ENCODE measurements at places on chromosomes 1 and 21.

DNA sequence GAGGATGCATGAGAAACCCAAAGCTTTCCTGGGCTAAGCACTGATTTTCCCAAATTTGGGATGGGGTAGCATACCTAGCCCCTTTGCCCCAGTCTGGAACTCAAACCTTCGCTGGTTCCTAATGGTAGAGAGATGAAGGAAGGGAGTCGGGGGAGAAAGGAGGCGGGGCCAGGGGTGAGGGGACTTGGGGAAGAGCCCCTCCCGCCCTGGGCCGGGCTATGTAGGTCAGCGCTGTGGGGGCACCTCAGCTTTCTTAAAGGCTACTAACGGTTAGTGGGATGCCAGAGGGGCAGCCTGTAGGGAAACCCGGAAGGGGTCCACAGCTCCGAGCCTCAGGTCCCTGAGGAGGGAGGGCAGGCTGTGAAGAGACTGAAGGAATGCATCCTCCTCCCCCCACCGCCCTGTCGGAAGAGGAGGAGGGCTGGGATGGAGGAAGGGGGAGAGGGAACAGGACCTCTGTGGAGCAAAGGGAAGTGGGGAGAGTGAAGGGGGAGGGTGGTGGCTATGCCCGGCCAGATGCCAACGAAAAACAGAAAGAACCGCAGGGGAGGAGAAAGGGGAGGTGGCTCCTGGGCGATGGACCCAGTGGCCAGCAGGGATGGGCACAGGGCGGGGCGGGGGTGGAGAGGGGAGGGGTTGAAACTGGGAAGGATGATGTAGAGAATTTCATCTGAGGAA lies 1.3 kb downstream of the CADM3 start:
- no peak for DNase-seq

DNA sequence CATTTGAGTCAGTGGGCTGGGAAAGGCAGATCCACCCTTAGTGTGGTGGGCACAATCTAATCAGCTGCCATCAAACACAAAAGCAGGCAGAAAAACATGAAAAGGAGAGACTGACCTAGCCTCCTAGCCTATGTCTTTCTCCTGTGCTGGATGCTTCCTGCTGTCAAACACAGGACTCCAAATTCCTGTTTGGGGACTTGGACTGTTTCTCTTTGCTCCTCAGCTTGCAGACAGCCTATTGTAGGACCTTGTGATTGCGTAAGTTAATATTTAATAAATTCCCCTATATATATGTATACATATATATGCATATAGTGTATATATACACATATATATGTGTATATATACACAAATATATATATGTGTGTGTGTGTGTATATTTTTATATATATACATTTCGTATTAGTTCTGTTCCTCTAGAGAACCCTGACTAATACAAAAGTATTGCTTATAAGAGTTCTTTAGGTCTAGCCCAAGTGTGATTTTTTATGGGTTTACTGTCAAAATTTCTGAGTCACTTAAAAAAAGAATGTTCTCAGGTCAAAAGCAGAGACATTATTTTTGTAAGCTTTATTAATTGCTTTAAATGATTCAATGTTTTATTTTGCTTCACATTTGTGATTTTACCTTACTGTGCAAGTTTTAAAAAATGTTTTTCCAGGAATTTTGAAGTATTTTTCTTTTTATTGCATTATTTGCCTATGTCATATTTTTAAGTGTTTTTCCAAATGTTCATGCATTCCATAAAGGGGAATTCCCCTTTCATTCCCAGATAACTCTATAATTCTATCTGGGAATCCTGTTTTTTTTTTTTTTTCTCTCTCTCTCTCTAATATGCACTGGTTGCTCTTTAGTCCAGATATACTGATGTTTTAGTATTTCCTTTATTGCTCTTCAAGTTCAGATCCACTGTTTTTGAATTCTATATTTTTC lies 92.1 kb upstream of the ADAMTS5 start:
- no peak for DNase-seq

DNA sequence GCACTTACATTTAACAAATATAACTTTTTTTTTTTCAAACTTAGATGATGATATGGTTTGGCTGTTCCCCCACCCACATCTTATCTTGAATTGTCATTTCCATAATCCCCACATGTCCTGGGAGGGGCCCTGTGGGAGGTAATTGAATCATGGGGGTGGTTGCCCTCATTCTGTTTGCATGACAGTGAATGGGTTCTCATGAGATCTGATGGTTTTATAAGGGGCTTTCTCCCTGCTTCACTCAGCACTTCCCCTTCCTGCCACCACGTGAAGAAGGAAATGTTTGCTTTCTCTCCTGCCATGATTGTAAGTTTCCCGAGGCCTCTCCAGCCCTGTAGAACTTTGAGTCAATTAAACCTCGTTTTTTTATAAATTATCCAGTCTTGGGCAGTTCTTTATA lies 432.6 kb downstream of the AMY1C start:
- DNase-seq = no peak

- DNase-seq = no peak
These were observed 34.9 kb downstream of the ELK4 start for GRCh38 chr1:205596876-205597275.

- no peak for DNase-seq
These were observed 29.4 kb downstream of the VAV3 start for GRCh38 chr1:107935396-107936064.

DNA sequence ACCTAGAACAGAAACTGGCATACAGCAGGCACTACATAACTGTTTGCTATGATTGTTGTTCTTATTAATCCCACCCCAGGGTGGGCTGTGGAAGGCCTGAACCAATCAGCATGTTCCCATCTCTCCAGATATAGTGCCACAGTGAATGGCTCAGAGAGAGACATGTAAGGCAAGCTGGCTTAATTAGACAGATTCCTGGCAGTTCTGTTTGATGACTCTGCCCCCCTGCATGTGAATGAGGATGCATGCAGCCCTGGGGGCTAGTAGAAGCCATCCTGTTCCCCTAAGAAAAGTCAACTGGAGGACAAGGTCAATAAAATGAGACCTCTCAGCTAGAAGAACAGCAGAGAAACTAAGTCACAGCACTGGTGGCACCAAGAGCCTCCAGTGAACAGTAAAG lies 130.3 kb downstream of the GLIS1 start:
- DNase-seq = no peak

DNA sequence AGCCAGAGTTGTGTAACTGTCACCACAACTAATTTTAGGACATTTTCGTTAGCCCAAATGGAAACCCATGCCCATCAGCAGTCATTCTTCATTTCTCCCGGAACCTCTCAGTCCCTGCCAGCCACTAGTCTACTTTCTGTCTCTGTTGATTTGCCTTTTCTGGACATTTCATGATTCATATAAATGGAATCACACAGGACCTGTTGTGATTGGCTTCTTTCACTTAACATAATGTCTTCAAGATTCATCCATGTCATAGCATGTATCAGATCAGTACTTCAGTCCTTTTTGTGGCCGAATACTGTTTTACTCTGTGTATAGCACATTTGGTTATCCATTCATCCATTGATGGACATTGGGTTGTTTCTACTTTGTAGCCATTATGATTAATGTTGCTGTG lies 7.1 kb downstream of the SLC66A1 start:
- no peak for DNase-seq

DNA sequence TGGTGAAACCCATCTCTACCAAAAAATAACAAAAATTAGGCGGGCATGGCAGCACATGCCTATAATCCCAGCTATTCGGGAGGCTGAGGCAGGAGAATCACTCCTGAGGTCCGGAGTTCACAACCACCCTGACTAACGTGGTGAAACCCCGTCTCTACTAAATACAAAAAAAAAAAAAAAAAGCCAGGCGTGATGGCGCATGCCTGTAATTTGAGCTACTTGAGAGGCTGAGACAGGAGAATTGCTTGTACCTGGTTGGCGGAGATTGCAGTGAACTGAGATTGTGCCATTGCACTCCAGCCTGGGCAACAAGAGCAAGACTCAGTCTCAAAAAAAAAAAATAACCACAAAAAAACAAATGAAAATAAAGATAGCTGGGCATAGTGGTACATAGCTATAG lies 42.3 kb downstream of the CC2D1B start:
- DNase-seq = no peak

DNA sequence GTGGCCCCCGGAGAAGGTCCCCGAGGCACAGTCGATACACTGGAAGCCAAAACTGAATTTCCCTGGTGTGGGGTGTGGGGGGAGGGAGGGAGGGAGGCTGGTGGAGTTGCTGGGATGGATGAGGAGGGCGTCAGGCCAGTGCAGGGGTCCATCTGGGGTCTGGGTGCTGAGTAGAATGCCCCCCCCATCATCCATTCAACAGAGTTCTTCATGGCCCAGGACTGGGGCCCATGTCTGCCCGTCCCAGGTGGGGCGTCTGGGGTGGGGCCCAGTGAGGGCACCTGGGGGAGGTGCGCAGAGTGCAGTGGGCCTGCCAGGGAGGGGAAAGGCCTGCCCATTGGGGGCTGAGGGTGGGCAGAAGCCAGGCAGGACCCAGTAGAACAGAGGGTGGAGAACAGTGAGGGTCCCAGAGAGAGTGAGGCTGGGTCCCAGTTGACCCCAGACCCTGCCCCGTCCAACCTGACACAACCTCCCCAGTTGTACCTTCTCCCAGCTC lies 1.9 kb downstream of the TNFRSF18 start:
- no peak for DNase-seq

DNA sequence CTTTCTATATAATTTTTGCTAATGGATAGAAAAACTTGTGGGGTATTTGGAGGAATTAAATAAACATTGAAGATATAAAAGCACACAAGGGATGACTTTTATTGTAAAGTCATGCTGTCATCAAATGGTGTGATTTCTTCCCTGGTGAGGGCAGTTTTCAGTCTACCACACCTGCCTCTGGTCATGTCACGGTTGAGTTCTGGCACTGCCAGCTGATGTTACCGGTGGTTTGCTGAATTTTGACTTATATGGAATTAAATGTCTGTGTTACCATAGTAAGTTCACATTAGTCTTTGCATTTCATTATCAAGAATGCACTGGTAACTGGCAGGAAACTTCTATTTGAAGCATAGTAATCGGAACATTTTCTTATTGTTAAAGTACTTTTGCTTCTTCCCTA lies 13.4 kb downstream of the S1PR1 start:
- no peak for DNase-seq

DNA sequence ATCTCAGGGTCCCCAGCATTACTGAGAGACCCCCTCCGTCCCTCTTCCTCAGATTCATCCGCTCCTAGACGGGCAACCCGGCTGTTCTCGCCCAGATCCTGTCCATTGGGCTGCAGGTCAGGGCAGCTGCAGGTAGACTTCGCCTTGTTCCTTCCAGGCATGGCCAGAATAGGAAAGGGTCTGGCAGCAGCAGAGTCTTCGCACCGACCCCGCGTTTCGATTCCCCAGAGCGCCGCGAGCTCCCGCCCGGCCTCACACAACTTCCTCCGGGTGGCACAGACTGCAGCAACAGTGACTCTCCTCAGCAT lies 265 bp downstream of the NRDC start:
- no peak for DNase-seq

- DNase-seq = no peak
These were observed 2.5 kb downstream of the TGFBR3 start for GRCh38 chr1:91883470-91883869.

DNA sequence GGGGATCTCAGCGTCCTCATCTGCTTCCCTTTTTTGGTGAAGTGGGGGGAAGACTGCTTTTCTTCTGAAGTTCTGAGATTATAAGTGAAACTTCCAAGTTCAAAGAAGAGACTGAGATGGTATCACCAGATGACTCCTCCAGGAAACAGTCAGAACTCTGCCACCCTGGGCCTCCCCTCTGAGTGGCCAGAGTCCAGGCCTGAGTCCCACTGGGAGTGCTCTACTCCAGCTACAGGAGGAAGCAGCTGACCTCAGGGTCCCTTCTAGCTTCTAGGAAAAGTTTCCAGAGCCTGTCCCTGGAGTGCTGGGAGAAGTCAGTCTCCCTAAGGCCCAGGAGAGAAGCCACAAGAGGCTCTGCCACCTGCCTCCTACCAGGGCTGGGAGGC lies 104.7 kb downstream of the CASZ1 start:
- DNase-seq = no peak

- no peak for DNase-seq
These were observed 12.4 kb downstream of the HYI start for GRCh38 chr1:43441166-43441893.

GRCh38 chr1:219476716-219477115 lies 136.2 kb downstream of the ZC3H11B start:
- DNase-seq = no peak

- no peak for DNase-seq
These were observed 296.3 kb downstream of the SMYD3 start for GRCh38 chr1:246210756-246211155.

DNA sequence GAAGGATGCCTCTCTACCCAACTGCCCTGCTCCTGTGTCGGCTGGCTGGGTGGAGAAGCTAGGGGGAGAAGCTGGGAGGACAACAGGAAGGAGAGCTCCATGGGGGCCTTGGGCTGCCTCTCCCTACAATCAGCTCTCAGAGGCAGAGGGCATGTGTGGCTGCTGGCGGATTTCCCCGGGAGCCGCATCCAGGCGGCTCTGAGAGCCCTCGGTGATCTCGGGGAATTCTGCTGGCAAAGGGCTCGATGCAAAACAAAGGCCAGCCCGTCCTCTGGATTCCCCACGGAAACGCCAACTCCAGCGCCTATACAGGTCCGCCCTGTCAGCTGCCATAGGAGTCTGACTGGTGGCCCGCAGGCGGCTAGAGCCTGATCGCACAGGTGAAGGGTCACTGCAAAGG lies 26.4 kb upstream of the EVA1B start:
- DNase-seq = no peak

GRCh38 chr1:218485241-218485928 lies 140.2 kb downstream of the TGFB2 start:
- DNase-seq = no peak

GRCh38 chr1:166377896-166378295 lies 211.1 kb upstream of the FAM78B start:
- no peak for DNase-seq

- no peak for DNase-seq
These were observed 68.9 kb upstream of the PARP1 start for GRCh38 chr1:226476648-226477319.

- DNase-seq = no peak
These were observed 6.5 kb downstream of the LCE7A start for GRCh38 chr1:152866321-152866720.

- no peak for DNase-seq
These were observed 26.4 kb upstream of the RUNX1 start for GRCh38 chr21:35075546-35075945.

- no peak for DNase-seq
These were observed 5.3 kb upstream of the TMEM52 start for GRCh38 chr1:1924386-1924785.

GRCh38 chr1:180777072-180777689 lies 135.5 kb upstream of the KIAA1614 start:
- DNase-seq = no peak

DNA sequence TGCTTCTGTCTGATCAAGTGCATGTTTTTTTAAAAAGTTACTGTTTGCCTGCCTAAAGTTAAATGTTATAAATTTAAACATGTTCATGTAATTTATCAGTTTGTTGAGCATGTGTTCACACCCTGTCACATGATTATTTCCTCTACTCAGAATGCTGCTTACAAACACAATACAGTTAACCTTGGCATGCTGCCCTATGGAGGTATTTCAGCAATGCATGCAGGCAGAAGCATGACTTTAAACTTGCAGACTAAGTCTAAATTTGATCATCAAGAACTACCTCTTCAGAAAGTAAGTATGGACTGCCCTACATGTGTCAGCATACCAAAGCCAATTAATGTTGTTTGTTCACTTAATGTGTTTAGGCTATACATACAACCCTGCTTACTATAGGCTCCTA lies 161.6 kb downstream of the LRRC40 start:
- no peak for DNase-seq

GRCh38 chr1:98668733-98669132 lies 7.2 kb downstream of the SNX7 start:
- no peak for DNase-seq

GRCh38 chr1:178869119-178869697 lies 1.7 kb downstream of the ANGPTL1 start:
- no peak for DNase-seq

GRCh38 chr1:232472485-232473041 lies 157.4 kb downstream of the SIPA1L2 start:
- DNase-seq = no peak

All from activated CD4-positive, CD25-positive, alpha-beta regulatory T cell (primary cell).